ENCODE measurements at places on chromosomes 4 and X. TPM values are rescaled to one million over a fixed set of nuclear protein-coding genes. Genes with fewer than 3 reads are reported as not detected.

DNA sequence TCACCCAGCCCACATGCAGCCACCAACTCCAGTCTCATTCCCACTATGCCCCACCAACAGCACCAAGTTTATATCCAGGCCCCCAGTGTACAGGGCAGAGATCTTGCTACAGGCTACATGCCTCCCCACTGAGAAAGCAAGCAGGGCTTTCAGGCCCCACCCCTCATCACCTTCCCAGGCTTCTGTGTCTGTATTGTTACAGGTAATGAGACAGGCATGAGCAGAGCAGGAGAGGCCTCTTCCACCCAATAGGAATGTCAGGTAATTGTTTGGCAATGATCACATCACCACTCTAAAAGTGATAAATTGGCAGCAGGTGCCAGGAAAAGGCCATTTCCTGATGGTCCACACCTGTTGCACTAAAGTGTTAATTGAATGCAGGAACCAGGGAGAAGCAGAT lies 102.5 kb downstream of the ZNF518B start:
- no peak for DNase-seq

DNA sequence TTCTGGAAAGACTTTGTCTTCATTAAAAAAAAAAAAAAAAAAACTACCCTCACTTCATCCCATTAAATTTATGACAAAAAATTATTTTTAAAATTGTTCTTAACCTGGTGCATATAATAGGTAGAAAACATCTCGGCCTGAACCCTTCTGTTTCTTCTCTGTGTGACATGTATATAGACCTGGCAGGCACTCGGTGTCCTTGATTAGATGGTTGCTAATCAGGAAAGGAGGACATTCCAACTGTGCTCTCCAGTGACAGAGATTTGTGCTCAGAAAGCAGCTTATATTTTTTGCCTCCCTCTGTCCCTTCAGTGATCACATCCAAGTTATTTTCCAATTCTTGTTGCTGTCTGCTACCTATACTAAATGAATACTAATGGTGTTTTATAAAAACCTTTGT lies 355.6 kb downstream of the CBLL2 start:
- no peak for DNase-seq

Gene ABCB7
- 12.2 TPM for total RNA-seq

DNA sequence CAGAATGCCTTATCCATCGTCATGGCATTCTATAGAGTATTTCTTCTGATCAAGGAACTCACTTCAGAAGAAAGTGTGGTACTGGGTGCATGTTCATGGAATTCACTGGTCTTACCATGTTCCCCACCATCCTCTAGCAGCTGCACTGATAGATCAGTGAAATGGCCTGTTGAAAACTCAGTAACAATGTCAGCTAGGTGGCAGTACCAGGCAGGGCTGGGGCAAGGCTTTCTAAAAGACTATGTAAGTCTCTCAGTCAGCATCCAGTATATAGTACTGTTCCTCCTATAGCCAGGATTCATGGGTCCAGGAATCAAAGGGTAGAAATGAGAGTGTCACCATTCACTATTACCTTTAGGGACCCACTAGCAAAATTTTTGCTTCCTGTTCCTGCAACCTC lies 15.8 kb upstream of the LDB2 start:
- DNase-seq, result peak; percentile 75

Gene FAT1
- 261 TPM for total RNA-seq

GRCh38 chr4:7620086-7620813 lies 185.5 kb upstream of the PSAPL1 start:
- no peak for DNase-seq

Data from GM23248 (cell line).